PC-3 (cell line): ENCODE measurements at places on chromosomes 13 and 19. TPM values are rescaled to one million over a fixed set of nuclear protein-coding genes. Genes with fewer than 3 reads are reported as not detected.

ZNF442 gene
- 0.63 and 1.1 TPM in 2 replicates for total RNA-seq

- H3K36me3 ChIP-seq, result no peaks in the 10 kb centered on the region
- no peak overlapping the region for H3K27ac ChIP-seq
- no peaks in the 10 kb centered on the region for H3K27me3 ChIP-seq
- H3K4me3 ChIP-seq, result no peak overlapping the region
- peak; percentile 89 for DNase-seq
- H3K4me1 ChIP-seq, result peaks cover 3% of the 10 kb centered on the region; the same call in 1 of the 2 replicates
Observed at GRCh38 chr13:31982540-31982939, 49.0 kb upstream of the FRY start.

SAE1 gene
- 99.7 and 134 TPM in 2 replicates for total RNA-seq

ZNF708 gene
- total RNA-seq, result 4.2 and 7.3 TPM in 2 replicates

GRCh38 chr19:4586691-4587090 is 27.2 kb upstream of the SEMA6B start:
- no peak for DNase-seq
- no peaks in the 10 kb centered on the region for H3K36me3 ChIP-seq
- no peak overlapping the region for H3K27ac ChIP-seq
- H3K4me3 ChIP-seq, result no peak overlapping the region
- peaks cover 10% of the 10 kb centered on the region for H3K4me1 ChIP-seq

KLK1 gene
- total RNA-seq, result not detected in 2 replicates

GRCh38 chr13:46804391-46804815 is 7.4 kb upstream of the ESD start:
- peaks cover 19% of the 10 kb centered on the region for H3K4me1 ChIP-seq
- H3K27ac ChIP-seq, result peak overlapping the region; percentile 46
- H3K36me3 ChIP-seq, result no peaks in the 10 kb centered on the region

- no peak overlapping the region for H3K27ac ChIP-seq
- H3K27me3 ChIP-seq, result no peaks in the 10 kb centered on the region
- no peaks in the 10 kb centered on the region for H3K4me1 ChIP-seq
- no peaks in the 10 kb centered on the region for H3K36me3 ChIP-seq
- no peak for DNase-seq
Observed at GRCh38 chr13:71454509-71454908, 412.5 kb downstream of the DACH1 start.

GTF2F2 gene
- total RNA-seq, result 24.8 and 28.3 TPM in 2 replicates

DNA sequence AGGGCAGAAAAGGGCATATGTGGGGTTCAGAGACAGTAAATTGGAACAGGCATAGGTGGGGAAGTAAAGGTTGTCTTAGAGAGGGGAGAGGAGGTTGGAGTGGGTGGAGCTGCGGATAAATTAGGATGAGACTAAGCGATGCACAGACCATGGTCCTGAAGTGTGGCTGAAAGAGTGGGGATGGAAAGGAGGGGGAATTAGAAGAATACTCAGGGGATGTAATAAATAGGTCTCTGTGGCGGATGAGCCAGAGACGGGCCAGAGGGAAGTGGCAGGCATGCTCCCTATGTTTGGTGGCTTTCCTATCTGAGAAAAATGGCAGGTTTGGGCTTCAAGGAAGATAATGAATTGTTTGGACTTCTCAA is 123.4 kb downstream of the OLFM4 start:
- no peaks in the 10 kb centered on the region for H3K27me3 ChIP-seq
- no peak overlapping the region for H3K27ac ChIP-seq
- H3K4me3 ChIP-seq, result no peak overlapping the region
- H3K36me3 ChIP-seq, result no peaks in the 10 kb centered on the region
- no peak for DNase-seq

GPR180 gene
- total RNA-seq, result 3.9 and 5.6 TPM in 2 replicates

- H3K36me3 ChIP-seq, result no peaks in the 10 kb centered on the region
- no peak overlapping the region for H3K4me3 ChIP-seq
- no peak overlapping the region for H3K27ac ChIP-seq
- no peaks in the 10 kb centered on the region for H3K4me1 ChIP-seq
- DNase-seq, result peak; percentile 71
- H3K27me3 ChIP-seq, result peaks cover 12% of the 10 kb centered on the region; the same call in 1 of the 2 replicates
Observed at GRCh38 chr19:41641879-41642485, 15.1 kb upstream of the CEACAM4 start.

GRCh38 chr19:32570081-32570785 is 10.8 kb upstream of the PDCD5 start:
- peak overlapping the region; percentile 61 for H3K4me3 ChIP-seq
- no peaks in the 10 kb centered on the region for H3K4me1 ChIP-seq
- H3K27ac ChIP-seq, result no peak overlapping the region
- no peaks in the 10 kb centered on the region for H3K36me3 ChIP-seq
- DNase-seq, result peak; percentile 68

LILRA1 gene
- not detected in 2 replicates for total RNA-seq

KRTDAP gene
- not detected in 2 replicates for total RNA-seq

ZNF583 gene
- 0.11 TPM in 1 of 2 replicates, not detected in the other for total RNA-seq

- peak overlapping the region; percentile 100 for H3K27ac ChIP-seq
- H3K36me3 ChIP-seq, result peaks cover 22% of the 10 kb centered on the region
- DNase-seq, result peak; percentile 97
- H3K27me3 ChIP-seq, result no peaks in the 10 kb centered on the region
- peaks cover 37% of the 10 kb centered on the region for H3K4me1 ChIP-seq
Observed at GRCh38 chr13:95100525-95101433, 200.5 kb downstream of the ABCC4 start.

- no peaks in the 10 kb centered on the region for H3K27me3 ChIP-seq
- DNase-seq, result no peak
- H3K27ac ChIP-seq, result no peak overlapping the region
- H3K36me3 ChIP-seq, result peaks cover 13% of the 10 kb centered on the region
- no peak overlapping the region for H3K4me3 ChIP-seq
Observed at GRCh38 chr13:114257014-114257413, 22.3 kb downstream of the CDC16 start.

DNA sequence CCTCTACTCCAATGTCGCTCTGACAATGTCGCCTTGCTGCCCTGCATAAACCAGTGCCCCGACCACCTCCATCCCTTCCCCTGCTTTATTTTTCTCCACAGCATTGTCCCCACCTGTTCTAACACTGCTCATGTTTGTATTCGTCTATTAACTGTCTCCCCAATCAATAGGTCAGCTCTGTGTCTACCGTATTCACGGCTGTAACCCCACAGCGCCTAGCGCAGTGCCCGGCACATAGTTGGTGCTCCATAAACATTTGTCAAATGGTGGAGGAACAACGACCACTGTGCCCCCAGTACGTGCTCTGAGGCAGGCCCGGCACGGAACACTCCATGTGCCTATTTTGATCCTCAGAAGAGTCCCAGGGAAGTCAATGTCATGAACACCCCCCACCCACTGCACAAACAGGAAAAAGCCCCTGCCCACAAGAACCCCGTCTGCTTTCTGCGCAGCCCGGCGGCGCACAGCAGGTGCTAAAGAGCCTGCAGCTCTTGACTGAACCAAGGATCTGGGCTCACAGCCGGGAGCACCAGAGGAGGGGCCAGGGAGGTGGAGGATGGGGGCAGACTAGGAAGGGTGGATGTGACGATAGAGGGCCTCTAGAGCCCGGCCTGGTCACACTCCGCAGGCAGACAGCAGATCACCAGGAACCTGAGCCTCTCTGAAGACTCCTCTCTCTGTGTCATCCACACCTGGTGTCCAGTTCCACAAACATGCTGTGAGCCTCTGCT is 1.8 kb upstream of the CEACAM16 start:
- DNase-seq, result no peak
- H3K27me3 ChIP-seq, result no peaks in the 10 kb centered on the region
- H3K27ac ChIP-seq, result no peak overlapping the region
- H3K4me3 ChIP-seq, result no peak overlapping the region
- peaks cover 28% of the 10 kb centered on the region for H3K4me1 ChIP-seq
